ENCODE measurements at places on chromosomes 4 and X.

DNA sequence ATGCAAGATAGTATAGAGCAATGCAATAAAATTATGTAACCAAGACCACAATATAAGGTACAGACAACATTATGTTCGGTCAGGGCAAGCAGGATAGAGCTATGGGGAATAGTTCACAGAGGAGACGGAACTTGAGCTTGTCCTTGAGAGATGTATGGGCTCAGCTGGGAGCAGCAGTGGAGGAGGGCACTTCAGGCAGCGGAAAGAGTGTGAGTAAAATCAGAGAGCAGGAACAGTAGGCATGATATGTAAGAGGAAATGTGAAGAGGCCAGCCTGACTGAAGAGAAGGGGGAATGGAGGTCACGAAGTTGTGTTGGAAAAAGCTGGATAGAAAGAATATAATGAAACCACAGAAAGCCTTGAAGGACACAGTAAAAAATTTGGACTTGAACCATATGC, 217.2 kb upstream of the NOCT start:
- no peak for DNase-seq

- DNase-seq, result no peak
These were observed 93.8 kb downstream of the GPC4 start for GRCh38 chrX:133321451-133321850.

DNA sequence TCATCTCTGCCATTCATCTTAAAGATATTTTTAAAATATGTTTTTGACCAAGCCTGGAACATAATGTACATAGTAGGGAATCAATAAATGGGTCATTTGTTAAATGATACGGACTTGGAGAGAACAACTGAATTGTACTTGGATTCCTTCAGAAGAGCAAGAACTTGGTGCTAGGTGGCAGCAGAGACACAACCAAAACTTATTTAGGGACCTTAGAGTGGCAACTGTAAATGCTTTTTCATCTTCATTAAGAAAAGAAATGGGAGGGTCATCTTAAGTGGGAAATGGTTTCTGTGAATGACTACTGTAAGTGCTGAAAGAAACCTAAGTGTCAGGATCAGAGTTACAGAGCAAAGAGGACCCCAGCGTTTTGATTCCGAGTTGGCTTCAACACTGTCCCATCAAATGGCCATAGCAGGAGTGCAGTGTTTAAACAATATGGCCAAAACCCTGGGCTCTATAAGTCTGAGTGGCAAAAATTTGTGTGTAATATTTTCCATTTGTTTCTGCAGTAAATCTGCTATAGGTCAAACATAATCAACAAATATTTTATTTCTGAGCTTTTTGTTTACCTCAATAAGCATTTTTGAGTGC, 213.6 kb downstream of the PALLD start:
- DNase-seq, result no peak

GRCh38 chr4:150231107-150231770, 153.0 kb downstream of the DCLK2 start:
- DNase-seq, result no peak

GRCh38 chrX:68699960-68700746, 52.7 kb downstream of the STARD8 start:
- DNase-seq, result no peak

DNA sequence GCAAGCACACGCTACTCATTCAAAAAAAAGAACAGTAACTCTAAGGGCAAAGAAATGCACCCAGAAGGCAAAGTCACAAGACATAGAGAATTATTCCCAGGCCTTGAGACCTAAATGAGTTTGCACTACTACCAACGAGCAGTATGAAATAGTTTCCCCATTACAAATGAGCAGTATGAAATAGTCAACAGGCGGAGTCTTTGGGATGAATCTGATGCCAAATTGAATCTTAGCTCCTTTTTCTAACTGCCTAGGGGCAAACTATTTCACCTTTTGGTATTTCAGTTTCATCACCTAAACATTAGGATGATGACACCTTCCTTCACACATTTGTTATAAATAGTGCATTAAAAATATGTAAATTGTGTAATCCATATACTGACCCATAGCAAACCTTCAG, 213.0 kb upstream of the FAT4 start:
- no peak for DNase-seq

- no peak for DNase-seq
These were observed 963 bp upstream of the USO1 start for GRCh38 chr4:75723163-75724065.

- DNase-seq, result no peak
These were observed 75.8 kb downstream of the EVC2 start for GRCh38 chr4:5632571-5632970.

DNA sequence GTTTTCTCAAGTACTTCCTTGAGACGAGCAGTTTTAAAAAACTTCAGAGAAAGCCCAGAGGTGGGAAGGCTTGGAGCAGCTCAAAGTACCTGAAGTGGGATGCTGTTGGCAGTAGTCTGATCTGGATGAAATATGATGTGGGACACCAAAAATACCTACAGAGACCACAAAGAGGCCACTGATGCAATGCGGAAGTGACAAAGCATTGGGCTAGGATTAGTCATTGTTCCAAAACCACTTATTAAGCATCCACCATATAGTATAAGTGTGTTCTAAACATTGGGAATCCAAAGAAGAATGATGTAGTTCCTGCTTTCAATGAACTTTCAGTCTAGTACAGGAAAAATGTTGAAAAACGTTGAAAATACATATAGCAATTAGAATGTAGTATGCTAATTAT, 386.1 kb upstream of the CNKSR2 start:
- DNase-seq, result no peak

DNA sequence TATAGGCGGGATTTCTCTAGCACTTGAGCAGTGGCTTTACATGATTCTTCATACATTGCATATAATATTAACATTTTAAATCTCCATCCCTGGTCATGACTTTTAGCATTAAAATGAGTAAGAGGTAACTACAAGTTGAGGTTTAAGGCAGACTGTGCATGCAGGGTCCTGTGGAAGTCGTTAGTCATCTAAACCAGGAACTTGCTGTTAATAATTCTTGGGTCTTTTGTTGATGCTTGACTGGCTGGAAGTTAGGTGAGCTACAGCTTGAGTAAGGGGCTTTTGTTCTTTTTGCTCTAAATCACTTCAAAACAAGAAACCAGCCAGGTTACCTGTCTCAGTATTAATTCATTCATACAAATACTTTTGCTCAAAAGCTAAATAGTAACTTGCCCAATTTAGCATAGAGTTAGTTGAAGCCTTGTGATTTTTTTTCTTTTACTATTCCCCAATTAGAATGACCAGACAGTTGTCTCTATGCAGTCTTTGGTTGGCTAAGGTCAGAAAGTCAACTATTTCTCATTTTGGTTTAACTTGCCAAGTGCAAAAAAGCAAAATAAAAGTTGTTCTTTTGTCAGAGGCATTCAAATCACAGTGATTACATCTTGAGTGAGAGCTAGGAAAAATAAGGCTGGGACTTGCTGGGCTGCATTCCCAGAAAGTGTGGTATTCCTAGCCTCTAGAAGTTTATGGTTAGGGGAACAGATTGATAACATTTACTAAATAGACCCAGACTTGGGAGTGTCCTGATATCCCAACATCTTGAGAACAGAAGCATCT, 516.9 kb downstream of the PDHA2 start:
- DNase-seq, result no peak

DNA sequence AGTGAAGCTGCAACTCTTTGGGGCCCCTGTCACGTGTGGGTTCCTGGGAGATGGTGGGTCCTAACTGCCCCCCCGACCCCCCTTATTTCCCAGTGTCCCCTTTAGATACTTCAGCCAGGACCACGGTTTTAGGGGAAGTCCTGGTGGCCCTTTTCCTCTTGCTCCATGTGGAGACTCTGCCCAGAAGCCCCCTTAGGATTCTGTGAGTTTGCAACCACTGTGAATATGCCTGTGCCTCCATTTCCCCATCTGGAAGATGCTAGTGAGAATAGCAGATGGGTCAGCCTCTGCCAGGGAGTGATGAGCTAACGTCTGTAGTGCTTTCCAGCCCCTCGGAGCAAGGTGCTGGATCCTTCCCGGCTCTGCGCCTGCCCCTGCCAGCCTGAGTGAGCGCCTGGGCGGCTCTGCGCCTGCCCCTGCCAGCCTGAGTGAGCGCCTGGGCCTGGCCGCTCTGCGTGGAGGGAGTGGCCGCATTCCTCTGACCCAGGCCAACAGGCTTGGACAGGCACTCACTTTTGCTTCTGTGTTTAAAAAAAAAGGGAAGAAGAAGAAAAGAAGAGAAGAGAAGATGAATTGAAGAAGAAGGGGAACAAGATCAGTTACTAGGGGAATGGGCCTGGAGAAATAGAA, 6.7 kb upstream of the CITED1 start:
- DNase-seq, result no peak

DNA sequence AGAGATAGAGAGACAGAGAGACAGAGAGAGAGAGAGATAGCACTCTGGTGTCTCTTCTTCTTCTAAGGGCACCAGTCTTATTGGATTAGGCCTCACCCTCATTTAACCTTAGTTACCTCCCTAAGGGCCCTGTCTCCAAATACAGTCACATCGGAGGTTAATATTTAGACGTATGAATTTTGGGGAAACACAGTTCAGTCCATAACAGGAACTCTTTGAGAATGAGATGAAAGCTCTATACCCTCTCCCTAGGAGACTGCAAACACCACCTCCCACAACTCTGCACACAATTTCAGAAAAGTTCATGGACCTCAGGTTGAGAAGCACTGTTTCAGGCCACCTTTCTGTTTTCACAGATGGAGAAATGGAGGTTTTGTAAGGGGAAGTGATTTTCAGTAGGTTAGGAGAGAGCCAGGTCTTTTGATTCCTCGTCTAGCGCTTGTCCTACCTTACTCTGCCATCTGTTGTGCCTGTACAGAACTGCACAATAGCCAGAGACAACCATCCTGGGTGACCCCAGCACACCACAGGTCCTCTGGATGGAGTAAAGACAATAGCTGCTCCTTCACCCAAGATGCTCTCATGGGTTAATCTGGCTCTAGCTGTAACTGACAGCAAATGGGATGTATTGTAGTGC, 16.9 kb upstream of the LOC101059915 start:
- no peak for DNase-seq

- no peak for DNase-seq
These were observed 368.7 kb upstream of the FAM241A start for GRCh38 chr4:111776561-111776960.

DNA sequence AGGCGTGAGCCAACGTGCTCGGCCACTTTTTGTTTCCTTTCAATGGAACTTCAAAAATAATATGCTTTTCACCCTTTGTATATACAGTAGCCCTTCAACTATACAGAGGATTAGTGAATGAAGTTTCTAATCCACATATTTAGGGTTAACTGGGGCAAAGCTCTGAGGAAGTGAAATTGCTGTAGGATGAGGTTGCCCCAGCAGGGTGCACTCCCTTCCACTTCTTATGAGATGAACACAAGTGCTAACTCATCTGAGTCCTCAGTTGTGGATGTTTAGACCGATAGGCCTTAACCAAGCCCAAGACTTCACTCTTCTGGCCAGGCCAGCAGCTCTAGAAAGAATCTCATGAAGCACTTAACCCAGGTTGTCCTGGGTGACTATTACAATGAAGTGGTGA, 29.1 kb upstream of the CT55 start:
- DNase-seq, result no peak

- no peak for DNase-seq
These were observed 22.9 kb upstream of the ANK2 start for GRCh38 chr4:113026556-113026955.

DNA sequence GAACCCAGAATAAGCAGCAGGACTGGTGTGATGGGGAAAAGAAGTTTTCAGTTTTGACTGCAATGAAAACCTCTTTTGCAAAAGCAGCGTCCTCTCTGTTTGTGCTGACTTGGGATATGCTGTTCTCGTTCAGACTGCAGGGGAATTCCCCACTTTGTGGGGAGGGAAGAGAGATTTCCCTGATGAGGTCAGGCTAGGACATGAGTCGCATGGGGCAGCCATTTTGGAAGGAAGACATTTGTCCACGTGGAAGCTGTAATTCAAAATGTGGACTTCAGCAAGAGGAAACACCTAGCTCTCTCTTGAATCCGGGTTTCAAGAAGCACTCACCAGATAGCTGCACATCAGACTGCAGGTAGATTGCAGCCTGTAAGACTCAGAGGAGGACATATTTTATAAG, 39.3 kb downstream of the ING2 start:
- no peak for DNase-seq

DNA sequence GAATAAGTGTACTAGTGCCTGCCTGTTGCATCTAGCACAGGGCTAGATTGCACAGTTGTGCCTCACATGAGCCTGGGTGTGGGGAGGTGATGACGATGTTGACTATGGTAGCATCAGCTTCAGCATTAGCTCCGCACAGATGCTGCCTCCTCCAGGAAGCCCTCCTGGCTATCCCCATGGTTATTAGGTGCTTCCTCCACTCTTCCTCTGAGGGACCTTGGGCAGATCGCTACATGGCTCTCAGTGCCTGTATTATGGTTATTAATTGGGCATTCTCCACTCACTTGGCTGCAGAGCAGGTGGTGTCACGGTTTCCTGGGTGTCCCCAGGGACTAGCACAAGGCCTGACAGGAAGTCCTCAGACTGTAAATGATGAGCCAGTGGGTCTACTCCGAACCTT, 325.6 kb downstream of the ARHGAP10 start:
- no peak for DNase-seq

- no peak for DNase-seq
These were observed 27.9 kb downstream of the ARHGEF6 start for GRCh38 chrX:136752796-136753195.

Data from activated T-helper 1 cell treated with anti-CD3 and anti-CD28 coated beads, Interleukin-2, amount 50 U/mL, for 16 hours (primary cell).